ENCODE measurements at places on chromosomes 5 and 9. TPM values are rescaled to one million over a fixed set of nuclear protein-coding genes. Genes with fewer than 3 reads are reported as not detected.

Gene LSM11
- total RNA-seq: 0.44 TPM

Gene C5orf58
- not detected for total RNA-seq

Gene THBS4
- total RNA-seq: not detected

Gene F12
- total RNA-seq: not detected

Gene FAXDC2
- 0.28 TPM for total RNA-seq

DNA sequence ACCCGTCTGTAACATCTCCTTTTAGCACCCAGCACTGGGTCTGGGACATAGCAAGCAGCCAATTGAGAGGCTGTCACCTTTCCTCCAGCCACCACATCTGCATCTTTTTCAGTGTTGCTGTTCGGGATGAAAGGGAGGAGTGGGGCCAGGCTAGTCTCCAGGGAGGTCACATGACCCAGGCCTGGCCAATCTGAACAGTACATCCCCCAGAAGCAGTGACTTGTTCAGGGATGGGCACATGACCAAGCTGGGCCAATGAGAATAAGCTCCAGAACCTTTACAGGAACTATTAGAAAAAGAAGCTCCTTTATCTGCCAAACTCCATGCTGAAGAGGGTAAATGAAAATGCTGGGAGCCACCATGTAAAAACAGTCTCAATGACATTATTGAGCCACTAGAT, 359.0 kb downstream of the SLIT3 start:
- DNase-seq: no peak

DNA sequence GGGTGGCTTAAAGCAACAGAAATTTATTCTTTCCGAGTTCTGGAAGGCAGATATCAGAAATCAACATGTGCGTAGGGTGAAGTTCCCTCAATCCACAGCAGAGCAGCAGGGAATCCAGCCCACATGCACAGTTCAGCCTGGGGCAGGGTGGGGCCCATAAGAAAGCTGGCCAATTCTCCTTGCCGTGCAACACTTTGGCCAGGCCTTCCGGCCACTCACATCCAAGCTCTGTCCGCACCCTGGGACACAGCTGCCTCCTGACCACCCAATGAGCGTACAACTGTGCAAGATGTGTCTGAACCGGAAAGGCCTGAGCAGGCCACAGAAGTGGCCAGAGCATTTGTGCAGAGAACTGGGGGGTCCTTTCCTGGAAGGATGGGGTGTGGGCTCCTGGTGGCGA, 274.9 kb downstream of the GADD45G start:
- DNase-seq: no peak

Gene TRIM7
- total RNA-seq: 0.72 TPM

- no peak for DNase-seq
Measured at GRCh38 chr9:21465859-21466518, 16.1 kb downstream of the IFNE start.

DNA sequence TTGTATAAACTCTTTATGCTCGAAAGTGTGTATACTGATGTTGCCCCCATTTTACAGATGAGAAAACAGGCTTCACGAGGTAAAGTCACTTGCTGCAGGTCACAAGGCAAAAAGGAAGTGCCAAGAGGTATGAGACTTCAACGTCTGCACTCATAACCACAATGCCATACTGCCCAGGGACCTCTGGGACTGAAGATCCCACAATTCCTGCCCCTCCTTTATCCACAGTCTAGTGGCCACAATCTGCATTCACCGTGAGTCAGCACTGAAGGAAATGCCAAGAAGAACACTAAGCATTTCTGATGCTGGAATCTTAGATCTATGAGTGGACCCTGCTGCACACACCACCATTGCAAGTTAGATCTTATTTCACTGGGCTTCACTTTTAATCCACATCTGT, 37.3 kb downstream of the MED27 start:
- DNase-seq: no peak

DNA sequence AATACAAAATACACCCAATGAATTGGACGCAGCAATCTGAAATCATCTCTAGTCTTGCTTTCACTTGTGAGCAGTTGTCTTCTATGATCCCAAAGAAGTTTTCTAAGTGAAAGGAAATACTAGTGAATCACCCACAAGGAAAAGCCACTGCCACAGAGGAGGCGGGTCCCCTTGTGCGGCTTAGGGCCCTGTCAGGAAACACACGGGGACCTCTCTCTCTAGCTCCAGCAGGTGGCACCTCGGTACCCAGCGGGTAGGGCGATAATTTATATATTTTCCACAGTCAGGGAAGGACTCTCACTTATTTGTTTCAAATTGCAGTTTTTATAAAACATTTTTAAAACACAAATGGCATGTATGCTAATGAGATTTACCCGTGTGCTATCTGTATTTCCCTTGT, 417.1 kb downstream of the KDM4C start:
- DNase-seq: no peak

Gene DOK3
- total RNA-seq: 1.1 TPM

- no peak for DNase-seq
Measured at GRCh38 chr5:67201897-67202549, 5.4 kb upstream of the CD180 start.

Gene BTNL3
- not detected for total RNA-seq

Gene BHMT2
- total RNA-seq: not detected

- no peak for DNase-seq
Measured at GRCh38 chr5:139094154-139095131, 103.7 kb downstream of the SIL1 start.

DNA sequence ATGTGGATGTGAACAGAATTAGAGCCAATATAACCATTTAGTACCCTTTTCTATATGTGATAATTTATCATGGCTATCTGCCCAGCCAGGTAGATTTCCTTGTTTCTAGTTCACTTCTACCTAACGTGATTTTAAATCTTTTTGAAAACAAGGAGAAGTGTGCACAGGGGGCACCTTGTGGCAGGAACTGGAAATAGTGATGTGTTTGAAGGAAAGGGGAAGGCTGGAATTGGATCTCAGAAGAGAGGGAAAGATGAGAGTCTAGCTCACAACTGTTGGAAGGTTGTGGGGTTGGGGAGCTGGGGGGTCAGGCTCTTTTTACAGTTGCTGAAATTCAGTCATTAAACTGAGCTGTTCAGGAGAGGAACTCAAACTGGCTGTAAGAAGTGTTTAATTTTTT, 219.5 kb downstream of the KCTD16 start:
- no peak for DNase-seq

- no peak for DNase-seq
Measured at GRCh38 chr5:172913117-172913850, 45.9 kb upstream of the RPL26L1 start.

GRCh38 chr9:38440516-38440915, 16.3 kb upstream of the IGFBPL1 start:
- DNase-seq: no peak

GRCh38 chr9:114126247-114127060, 27.4 kb upstream of the KIF12 start:
- no peak for DNase-seq

- DNase-seq: no peak
Measured at GRCh38 chr5:6197427-6197826, 180.9 kb downstream of the MED10 start.

GRCh38 chr9:88716596-88717290, 181.8 kb downstream of the NXNL2 start:
- no peak for DNase-seq
